ENCODE measurements at places on chromosomes 3 and 15. TPM values are rescaled to one million over a fixed set of nuclear protein-coding genes. Genes with fewer than 3 reads are reported as not detected.
A peak's percentile ranks its signal among the peaks of the same experiment; 100 is the strongest.

DNA sequence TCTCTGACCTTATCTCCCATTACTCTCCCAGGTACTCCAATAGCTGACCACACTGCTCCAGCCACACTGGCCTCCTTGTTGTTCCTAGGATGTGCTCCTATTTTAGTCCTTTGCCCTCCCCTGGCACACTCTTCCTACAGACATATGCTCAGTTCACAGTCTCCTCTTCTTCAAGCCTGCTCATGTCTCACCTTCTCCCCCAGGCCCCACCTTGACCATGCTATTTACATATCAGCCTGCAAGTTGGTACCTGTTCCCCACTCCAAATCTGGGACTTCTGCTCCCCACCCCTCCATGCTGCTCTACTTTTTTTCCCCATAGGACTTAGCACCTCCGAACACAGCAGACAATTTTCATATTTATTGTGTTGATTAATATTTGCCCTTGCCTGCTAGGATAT, 84.9 kb upstream of the BCL6 start:
- no peak for DNase-seq
- no peak overlapping the region for H3K27ac ChIP-seq
- H3K27me3 ChIP-seq = no peaks in the 10 kb centered on the region
- H3K4me1 ChIP-seq = no peaks in the 10 kb centered on the region

DNA sequence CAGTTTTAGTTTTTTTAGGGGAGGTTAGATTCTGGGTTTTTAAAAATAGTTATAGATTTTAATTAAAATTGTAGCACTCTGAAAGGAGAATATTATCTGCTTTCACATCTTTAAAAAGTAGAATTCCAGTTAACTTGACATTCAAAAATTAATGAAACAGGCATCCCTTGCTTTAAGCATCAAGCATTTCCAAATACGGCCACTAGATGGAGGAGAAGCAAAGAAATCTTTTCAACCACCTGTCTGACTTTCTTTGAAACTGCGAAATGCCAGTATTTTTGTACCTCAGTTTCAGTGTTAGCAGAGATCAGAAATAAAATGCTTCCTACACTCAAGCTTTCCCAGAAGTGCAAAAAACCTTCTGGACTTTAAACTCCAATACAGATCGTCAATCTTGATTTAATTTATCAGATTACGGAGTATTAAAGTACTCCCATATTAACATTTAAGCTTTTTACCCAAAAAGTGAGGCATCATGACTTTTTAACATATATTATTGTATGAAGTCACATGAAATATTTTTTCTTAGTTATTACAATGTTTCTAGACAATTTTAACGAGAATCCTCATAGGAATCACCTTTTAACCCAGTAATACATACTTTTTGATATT, 153.3 kb downstream of the P3H2 start:
- H3K4me3 ChIP-seq = no peak overlapping the region
- H3K4me1 ChIP-seq = no peaks in the 10 kb centered on the region
- DNase-seq = peak; percentile 73
- peaks cover 25% of the 10 kb centered on the region for H3K36me3 ChIP-seq
- no peaks in the 10 kb centered on the region for H3K27me3 ChIP-seq

- no peaks in the 10 kb centered on the region for H3K36me3 ChIP-seq
- no peak overlapping the region for H3K27ac ChIP-seq
- peaks cover 67% of the 10 kb centered on the region for H3K4me1 ChIP-seq
- H3K4me3 ChIP-seq = no peak overlapping the region
- H3K27me3 ChIP-seq = no peaks in the 10 kb centered on the region
- no peak for DNase-seq
Observed at GRCh38 chr3:46410669-46411068, 3.6 kb downstream of the CCRL2 start.

DNA sequence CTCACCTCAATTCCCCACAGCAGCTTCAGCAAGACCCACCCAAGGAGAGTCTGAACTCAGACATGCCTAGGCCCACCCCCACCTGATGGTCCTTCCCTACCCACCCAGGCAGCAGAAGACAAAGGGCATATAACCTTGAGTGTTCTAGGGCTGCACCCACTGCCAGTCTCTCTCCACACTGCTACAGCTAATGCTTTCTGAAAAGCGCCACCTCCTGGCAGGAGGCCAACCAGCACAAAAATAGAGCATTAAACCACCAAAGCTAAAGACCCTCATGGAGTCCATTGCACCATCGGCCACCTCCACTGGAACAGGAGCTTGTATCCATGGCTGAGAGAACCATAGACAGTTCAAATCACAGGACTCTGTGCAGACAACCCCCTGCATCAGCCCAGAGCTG, 11.3 kb upstream of the RPL39L start:
- H3K4me1 ChIP-seq = no peaks in the 10 kb centered on the region
- H3K36me3 ChIP-seq = no peaks in the 10 kb centered on the region
- H3K4me3 ChIP-seq = no peak overlapping the region

DNA sequence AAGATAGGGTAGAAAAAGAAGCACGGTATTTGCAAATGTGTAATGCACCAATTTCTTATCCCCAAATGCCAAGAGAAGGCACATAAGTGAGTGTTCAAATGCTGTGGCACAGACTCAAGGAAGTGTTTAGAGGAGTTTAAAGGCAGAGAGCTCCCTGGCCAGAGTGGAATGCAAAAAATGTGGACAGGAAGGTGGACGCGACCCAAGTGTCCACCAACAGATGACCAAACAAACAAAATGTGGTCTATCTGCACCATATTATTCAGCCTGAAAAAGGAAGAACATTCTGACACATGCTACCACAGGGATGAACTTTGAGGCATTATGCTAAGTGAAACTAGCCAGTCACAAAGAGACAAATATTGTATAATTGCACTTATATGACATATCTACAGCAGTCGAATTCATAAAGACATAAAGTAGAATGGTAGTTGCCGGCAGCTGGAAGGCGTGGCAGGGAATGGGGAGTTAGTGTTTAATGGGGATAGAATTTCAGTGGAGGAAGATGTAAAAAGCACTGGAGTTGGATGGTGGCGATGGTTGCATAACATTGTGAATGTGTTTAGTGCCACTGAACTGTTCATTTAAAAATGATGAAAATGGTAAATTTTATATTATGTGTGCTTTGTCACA, 126.6 kb downstream of the SRGAP3 start:
- DNase-seq = no peak
- no peak overlapping the region for H3K27ac ChIP-seq
- H3K27me3 ChIP-seq = no peaks in the 10 kb centered on the region
- H3K36me3 ChIP-seq = no peaks in the 10 kb centered on the region
- H3K4me3 ChIP-seq = no peak overlapping the region
- no peaks in the 10 kb centered on the region for H3K4me1 ChIP-seq

GRCh38 chr15:74906067-74906449, 593 bp downstream of the FAM219B start:
- DNase-seq = peak; percentile 62
- peaks cover 16% of the 10 kb centered on the region for H3K4me1 ChIP-seq
- H3K27ac ChIP-seq = peak overlapping the region; percentile 94
- H3K36me3 ChIP-seq = peaks cover 23% of the 10 kb centered on the region
- H3K27me3 ChIP-seq = no peaks in the 10 kb centered on the region

GRCh38 chr3:135895106-135895733, 70.3 kb upstream of the PPP2R3A start:
- H3K36me3 ChIP-seq = no peaks in the 10 kb centered on the region
- no peaks in the 10 kb centered on the region for H3K4me1 ChIP-seq
- peak; percentile 84 for DNase-seq
- H3K27ac ChIP-seq = no peak overlapping the region

DNA sequence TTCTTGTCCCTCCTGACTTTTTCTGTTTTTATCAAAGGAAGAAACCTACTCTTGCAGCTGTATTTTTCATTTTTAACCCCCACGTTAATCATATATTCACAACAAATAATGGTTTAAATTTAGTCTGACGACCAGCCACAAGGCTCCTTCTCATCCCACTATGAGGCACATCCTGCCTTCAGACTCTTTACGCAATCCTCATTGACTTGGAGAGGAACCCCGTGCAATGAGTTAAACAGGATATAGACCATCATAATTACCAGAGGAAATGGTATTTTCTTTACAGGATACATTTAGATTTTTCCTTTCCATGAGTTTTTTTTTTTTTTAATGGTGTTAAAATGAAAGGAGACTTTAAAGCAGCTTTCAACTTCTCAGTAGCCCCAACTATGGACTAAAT, 68.5 kb downstream of the WWTR1 start:
- H3K27ac ChIP-seq = peak overlapping the region; percentile 82
- H3K27me3 ChIP-seq = no peaks in the 10 kb centered on the region
- H3K4me1 ChIP-seq = peaks cover 33% of the 10 kb centered on the region
- H3K4me3 ChIP-seq = no peak overlapping the region
- H3K36me3 ChIP-seq = no peaks in the 10 kb centered on the region

Gene GUCA1C
- not detected for total RNA-seq

Gene FAIM
- 8.3 TPM for total RNA-seq

Gene GABRR3
- total RNA-seq = not detected

DNA sequence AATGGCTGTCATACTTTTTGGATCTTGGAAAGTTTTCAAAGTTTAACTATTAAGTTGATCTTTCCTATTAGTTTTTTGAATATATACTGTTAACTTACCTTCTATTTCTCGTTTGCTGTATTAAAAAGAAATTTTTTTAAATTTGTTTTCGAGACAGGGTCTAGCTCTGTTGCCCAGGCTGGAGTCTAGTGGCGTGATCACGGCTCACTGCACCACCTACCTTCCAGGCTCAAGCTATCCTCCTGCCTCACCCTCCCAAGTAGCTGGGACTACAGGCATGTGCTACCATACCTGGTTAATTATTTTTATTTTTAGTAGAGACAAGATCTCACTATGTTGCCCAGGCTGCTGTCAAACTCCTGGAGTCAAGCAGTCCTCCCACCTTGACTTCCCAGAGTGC, 4.6 kb downstream of the KNL1 start:
- no peak overlapping the region for H3K27ac ChIP-seq
- peaks cover 6% of the 10 kb centered on the region for H3K4me1 ChIP-seq
- no peaks in the 10 kb centered on the region for H3K27me3 ChIP-seq
- H3K4me3 ChIP-seq = no peak overlapping the region

- no peak overlapping the region for H3K4me3 ChIP-seq
- no peak for DNase-seq
- H3K27me3 ChIP-seq = no peaks in the 10 kb centered on the region
- H3K4me1 ChIP-seq = no peaks in the 10 kb centered on the region
- H3K36me3 ChIP-seq = no peaks in the 10 kb centered on the region
- peak overlapping the region; percentile 32 for H3K27ac ChIP-seq
Observed at GRCh38 chr3:112390783-112391641, 58.1 kb downstream of the CD200 start.

GRCh38 chr3:130992344-130992743, 34.3 kb downstream of the ASTE1 start:
- H3K4me1 ChIP-seq = no peaks in the 10 kb centered on the region
- peaks cover 19% of the 10 kb centered on the region for H3K36me3 ChIP-seq
- no peak overlapping the region for H3K27ac ChIP-seq
- no peak for DNase-seq
- no peaks in the 10 kb centered on the region for H3K27me3 ChIP-seq

- H3K4me1 ChIP-seq = peaks cover 5% of the 10 kb centered on the region
- DNase-seq = no peak
- H3K27ac ChIP-seq = no peak overlapping the region
- no peaks in the 10 kb centered on the region for H3K27me3 ChIP-seq
- peaks cover 35% of the 10 kb centered on the region for H3K36me3 ChIP-seq
Observed at GRCh38 chr15:71844916-71845315, 34.6 kb downstream of the NR2E3 start.

- H3K4me3 ChIP-seq = no peak overlapping the region
- H3K27me3 ChIP-seq = no peaks in the 10 kb centered on the region
- no peak for DNase-seq
- no peak overlapping the region for H3K27ac ChIP-seq
- no peaks in the 10 kb centered on the region for H3K36me3 ChIP-seq
Observed at GRCh38 chr3:151100076-151100475, 14.6 kb downstream of the MED12L start.

- H3K4me1 ChIP-seq = peaks cover 8% of the 10 kb centered on the region
- no peaks in the 10 kb centered on the region for H3K27me3 ChIP-seq
- no peak overlapping the region for H3K27ac ChIP-seq
- DNase-seq = no peak
Observed at GRCh38 chr3:24373198-24373959, 121.3 kb downstream of the THRB start.

Gene CSTA
- not detected for total RNA-seq

Gene UROC1
- not detected for total RNA-seq

DNA sequence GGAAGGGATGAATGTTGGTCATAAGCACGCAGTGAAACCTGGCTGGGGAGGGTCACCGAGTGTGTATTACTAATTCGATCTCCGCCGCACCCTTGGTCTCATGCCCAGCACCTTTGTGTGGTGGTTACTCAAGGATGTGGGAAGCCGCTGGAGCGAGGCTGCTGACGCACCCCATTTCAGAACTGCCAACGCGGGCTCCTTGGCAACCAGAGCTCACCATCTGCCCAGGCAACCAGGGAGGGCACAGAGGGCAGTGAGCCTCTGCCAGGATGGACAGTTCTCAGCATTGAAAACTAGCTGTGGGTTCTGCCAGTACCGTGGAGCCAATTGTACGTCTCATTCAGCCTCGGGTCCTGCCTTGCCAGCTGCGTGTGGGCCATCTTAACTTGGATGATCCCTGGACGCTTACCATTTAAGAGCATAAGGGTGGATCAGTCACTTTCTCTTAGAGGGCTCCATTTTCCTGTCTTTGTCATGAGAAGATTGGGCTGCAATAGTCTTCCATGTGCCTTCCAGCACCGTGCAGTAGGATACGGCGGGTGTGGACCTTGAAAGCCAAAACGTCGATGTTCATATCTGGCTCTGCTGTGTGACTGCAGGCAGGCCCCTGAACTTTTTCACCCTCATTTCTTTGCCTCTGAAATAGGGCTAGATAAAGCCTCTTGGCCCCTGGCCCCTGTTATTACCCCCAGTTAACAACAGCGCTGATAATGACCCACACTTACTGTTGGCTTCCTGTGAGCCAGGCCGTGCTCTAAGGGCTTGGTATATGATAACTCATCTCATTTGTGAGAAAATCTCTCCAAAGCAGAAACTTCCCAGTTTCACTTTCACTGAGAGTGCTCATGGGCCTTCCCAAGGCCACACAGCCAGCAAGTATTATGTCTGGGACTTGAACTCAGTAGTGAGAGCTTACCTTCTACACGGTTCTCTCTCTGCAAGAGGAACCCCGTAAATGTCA, 238.8 kb downstream of the OPA1 start:
- H3K4me1 ChIP-seq = peaks cover 11% of the 10 kb centered on the region
- DNase-seq = no peak
- H3K27me3 ChIP-seq = no peaks in the 10 kb centered on the region
- no peak overlapping the region for H3K27ac ChIP-seq

Gene MYL3
- total RNA-seq = 2,390 TPM

DNA sequence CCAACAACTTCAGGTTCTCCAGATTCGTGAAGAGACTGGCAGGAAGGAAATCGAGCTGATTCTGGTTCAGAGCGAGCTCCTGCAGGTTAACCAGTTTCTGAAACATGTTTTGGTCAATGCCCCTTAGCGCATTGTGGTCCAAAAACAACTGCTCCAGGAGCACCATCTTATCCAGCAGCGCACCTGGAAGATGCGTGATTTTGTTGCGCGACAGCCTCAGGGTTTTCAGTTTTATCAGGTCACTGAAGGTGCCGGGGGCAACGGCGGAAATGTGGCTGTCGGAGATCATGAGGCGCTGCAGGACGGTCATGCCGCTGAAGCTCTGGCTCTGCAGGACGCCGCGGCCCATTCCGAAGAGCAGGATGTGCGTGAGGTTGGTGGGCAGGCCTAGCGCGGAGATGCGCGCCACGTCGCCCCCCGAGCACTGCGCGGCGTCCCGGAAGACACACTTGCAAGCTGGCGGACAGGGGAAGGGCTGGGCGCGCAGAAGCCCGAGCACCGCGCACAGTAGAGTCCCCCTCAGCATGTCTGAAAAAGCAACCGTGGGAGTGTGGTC, 1.2 kb downstream of the GP5 start:
- H3K4me1 ChIP-seq = no peaks in the 10 kb centered on the region
- DNase-seq = peak; percentile 31
- H3K27ac ChIP-seq = no peak overlapping the region
- peaks cover under 1% of the 10 kb centered on the region for H3K36me3 ChIP-seq
- H3K4me3 ChIP-seq = peak overlapping the region; percentile 0
